Cardiac muscle cell (in vitro differentiated cells and primary cell): ENCODE measurements at places on chromosomes 12 and 14. TPM values are rescaled to one million over a fixed set of nuclear protein-coding genes. Genes with fewer than 3 reads are reported as not detected.
A peak's percentile ranks its signal among the peaks of the same experiment; 100 is the strongest.

CCDC196 gene
- not detected in 2 replicates for total RNA-seq

DNA sequence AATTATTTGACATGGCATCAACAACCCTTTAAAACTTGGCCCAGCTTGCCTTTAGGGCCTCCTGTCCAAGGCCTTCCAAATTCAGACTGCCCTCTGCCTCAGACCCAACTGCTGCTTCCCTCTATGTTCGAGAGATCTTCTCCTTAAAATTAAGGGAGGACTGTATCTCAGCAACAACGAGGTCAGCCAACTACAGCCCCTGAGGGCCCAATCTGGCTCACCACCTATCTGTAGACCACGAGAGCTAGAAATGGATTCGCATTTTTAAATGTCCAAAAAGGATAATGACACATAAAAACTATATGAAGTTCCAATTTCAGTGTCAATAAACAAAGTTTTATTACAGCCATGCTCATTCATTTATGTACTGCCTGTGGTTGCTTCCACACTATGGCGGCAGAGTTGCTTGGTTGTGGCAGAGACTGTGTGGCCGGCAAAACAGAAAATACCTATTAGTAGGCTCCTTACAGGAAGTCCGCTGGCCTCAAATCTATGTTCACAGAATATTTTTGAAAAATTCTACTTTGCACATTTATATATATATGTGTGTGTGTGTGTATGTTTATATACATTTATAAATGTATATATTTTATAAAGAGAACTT is 1026.9 kb downstream of the BCL11B start:
- no peak for DNase-seq
- no peak overlapping the region for H3K4me3 ChIP-seq
- no peaks in the 10 kb centered on the region for H3K4me1 ChIP-seq
- H3K27ac ChIP-seq = no peak overlapping the region
- no peaks in the 10 kb centered on the region for H3K36me3 ChIP-seq
- no peaks in the 10 kb centered on the region for H3K27me3 ChIP-seq

OLR1 gene
- total RNA-seq = 0.11 TPM in 1 of 2 replicates, not detected in the other

GRCh38 chr12:76706761-76707160 is 57.2 kb upstream of the ZDHHC17 start:
- H3K4me1 ChIP-seq = peaks cover 4% of the 10 kb centered on the region
- no peak overlapping the region for H3K4me3 ChIP-seq
- H3K36me3 ChIP-seq = no peaks in the 10 kb centered on the region
- no peaks in the 10 kb centered on the region for H3K27me3 ChIP-seq

WDR20 gene
- 20.5 and 24.0 TPM in 2 replicates for total RNA-seq

KRT77 gene
- total RNA-seq = not detected in 2 replicates

CCDC177 gene
- total RNA-seq = 0.07 TPM in 1 of 2 replicates, not detected in the other

MMP17 gene
- not detected in 2 replicates for total RNA-seq

DNA sequence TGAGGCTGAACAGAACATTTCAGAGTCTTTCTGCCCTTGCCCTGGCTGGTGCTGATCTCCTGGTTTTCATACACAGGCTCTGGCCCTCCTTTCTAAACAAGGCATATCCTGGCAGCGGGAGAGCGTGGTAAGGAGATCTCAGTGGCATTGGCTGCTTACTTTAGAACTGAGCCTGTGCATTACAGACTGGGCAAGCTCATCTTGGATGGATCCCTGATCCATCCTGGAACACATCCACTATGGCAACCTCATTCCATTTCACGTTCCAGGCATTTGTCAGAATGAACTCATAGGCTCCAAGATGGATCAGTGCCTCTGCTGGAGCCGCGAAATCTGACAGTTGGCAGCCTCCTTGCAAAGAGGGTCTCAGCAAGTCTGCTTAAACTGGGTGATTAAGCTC is 224.5 kb upstream of the PELI2 start:
- H3K4me1 ChIP-seq = no peaks in the 10 kb centered on the region
- H3K36me3 ChIP-seq = no peaks in the 10 kb centered on the region
- H3K27ac ChIP-seq = no peak overlapping the region
- H3K27me3 ChIP-seq = no peaks in the 10 kb centered on the region
- no peak overlapping the region for H3K4me3 ChIP-seq
- no peak for DNase-seq

GRCh38 chr14:86221755-86222154 is 691.8 kb downstream of the FLRT2 start:
- no peak overlapping the region for H3K27ac ChIP-seq
- no peaks in the 10 kb centered on the region for H3K27me3 ChIP-seq
- peaks cover 9% of the 10 kb centered on the region for H3K4me1 ChIP-seq
- DNase-seq = no peak
- H3K36me3 ChIP-seq = no peaks in the 10 kb centered on the region

DNA sequence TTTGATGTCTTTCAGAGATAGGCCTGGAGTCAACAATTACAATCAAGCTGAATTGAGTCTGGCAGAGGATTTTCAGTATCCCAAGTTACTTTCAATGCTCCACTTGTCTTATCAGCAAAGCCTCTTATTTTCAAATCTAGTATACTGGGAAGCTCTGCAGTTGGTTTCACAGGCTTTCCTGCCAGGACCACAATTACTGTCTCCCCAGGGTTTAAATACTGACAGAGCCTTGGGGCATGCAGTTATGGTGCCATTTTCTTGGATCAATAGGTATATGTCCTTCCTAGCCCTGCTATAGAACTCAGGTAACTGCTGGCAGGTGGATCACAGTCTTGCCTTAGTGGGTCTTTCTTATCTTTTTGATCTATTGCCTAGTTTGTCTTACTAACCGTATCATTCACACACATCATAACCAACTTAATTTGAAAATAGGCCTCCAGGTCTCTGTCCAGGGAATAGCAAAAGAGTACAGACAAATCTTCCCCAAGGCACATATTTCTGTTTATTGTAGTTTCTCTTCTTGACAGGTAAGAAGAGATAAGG is 22.4 kb upstream of the RNU6-8 start:
- peaks cover 19% of the 10 kb centered on the region for H3K4me1 ChIP-seq
- H3K36me3 ChIP-seq = no peaks in the 10 kb centered on the region
- no peak for DNase-seq
- H3K27me3 ChIP-seq = no peaks in the 10 kb centered on the region
- peak overlapping the region; percentile 1 for H3K27ac ChIP-seq
- no peak overlapping the region for H3K4me3 ChIP-seq
